Activated T-helper 9 cell treated with anti-CD3 and anti-CD28 coated beads, Interleukin-2, amount 50 U/mL, for 16 hours (primary cell): ENCODE measurements at places on chromosomes 2 and 18.
A peak's percentile ranks its signal among the peaks of the same experiment; 100 is the strongest.

- DNase-seq = no peak
These were observed 539.0 kb downstream of the SOX11 start for GRCh38 chr2:6231166-6231565.

DNA sequence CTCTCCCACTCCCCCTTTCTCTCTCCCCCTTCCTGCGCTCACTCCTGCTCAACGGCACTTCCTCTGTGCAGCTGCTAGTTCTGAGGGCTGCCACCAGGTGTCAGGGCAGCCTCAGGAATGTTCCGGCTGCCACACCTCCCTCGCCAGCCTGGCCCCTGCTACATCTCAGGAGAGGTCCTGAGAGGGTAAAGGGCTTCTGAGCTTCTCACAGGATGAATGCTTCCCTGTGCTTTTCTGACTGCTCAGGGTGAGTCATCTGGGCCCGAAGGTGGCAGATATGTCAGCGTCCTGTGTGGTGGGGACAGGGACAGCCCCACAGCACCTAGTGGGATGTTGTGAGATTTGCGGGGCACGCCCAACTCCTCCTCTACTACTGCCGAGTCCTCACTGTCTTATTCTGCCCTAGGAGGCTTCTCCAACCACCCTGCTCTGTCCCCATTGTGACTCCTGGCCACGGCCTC lies 49.0 kb downstream of the PLEKHB2 start:
- peak; percentile 71 for DNase-seq

GRCh38 chr18:12411456-12411855 lies 3.7 kb downstream of the PRELID3A start:
- DNase-seq = no peak

DNA sequence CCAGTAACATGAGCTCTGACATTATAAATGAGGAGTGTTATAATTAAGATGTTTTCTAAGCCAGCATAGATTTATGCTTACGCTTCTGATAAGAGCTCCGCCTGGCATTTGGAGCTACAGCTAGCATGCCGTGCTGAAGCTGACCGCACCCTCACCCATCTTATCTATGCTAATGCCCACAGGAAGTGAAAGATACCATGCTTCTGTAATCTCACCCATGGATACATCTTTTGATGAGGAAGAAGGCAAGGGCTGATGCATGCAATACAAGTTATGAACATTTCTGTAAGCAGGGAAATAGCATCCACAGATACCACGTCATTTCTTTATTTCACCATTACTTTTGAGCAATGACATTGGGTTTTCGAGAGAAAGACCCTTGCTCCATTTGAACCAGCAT lies 82.3 kb downstream of the ARL4C start:
- DNase-seq = no peak

GRCh38 chr18:8507915-8508705 lies 101.1 kb upstream of the RAB12 start:
- no peak for DNase-seq

DNA sequence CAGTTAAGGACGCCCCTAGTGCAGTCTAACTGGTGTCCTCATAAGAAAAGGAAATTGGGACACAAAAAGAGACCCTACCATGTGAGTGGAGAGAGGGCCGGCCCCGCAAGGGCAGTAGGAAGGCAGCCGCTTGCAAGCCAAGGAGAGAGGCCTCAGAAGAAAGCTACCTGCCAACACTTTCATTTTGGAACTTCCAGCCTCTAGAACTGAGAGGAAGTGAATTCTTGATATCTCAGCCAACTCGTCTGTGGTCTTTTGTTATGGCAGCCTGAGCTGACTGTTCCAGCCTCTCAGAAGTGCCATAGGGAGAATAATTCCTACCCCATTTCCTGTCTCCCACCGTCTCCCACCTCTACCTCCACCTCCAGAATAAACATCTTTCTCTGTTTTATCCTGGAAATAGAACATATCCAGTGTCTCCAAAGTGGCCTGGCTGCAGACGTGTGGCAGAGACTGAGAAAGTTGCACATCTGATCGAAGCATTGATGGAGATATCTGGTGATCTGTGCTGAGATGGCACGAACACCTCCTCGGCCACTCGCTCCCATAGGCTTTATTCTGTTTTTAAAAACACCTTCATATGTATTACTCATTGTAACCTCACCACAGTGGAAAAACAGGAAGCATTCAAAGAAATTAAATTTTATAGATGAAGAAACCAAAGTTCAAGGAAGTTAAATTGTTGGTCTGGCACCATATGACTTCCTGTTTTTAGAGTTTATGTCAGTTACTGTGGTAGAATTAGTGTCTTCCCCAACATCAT lies 39.5 kb upstream of the MARCO start:
- DNase-seq = no peak

DNA sequence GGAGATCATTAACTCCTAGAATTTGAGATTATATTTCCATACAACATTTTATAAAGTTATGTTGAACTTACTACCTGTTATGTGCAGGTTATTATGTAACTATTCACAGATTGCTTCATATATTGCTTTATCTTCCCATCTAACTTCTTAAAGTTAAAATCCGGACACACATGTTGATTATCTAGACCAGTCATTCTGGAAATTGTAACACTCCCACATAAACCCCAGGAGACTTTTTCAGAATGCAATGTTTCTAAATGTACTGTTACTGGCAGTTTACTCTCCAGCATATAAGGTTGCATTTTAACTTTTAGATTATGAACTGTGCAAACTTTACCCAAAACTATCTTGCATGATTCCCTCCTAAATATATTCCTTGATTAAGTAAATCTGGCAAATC lies 70.5 kb upstream of the FAM117B start:
- no peak for DNase-seq

DNA sequence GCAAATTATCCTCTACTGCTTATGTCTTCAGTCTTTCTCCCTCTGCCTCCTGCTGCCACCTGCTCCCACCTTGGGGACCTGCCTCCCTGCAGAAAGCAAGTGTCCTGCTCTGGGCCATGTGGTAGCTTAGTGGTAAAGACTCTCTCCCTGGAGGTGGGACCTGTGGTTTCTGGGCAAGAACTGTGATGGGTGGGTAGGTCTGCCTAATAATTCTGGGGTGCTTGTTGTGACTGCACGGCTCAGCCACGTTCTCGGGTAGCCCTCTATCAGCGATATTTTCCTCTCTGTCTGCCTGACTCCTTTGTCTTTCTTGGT lies 16.4 kb upstream of the CD28 start:
- no peak for DNase-seq

DNA sequence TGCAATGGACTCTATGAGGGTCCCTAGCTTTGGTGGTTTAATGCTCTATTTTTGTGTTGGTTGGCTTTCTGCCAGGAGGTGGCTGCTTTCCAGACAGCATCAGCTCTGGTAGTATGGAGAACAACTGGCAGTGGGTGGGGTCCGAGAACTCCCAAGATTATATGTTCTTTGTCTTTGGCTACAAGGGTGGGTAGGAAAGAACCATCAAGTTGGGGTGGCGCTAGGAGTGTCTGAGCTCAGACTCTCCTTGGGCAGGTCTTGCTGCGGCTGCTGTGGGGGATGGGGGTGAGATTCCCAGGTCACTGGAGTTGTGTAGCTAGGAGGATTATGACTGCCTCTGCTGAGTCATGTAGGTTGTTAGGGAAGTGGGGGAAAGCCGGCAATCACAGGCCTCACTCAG lies 976.1 kb upstream of the GYPC start:
- DNase-seq = no peak

GRCh38 chr2:199258291-199258690 lies 199.4 kb downstream of the SATB2 start:
- DNase-seq = no peak

- DNase-seq = no peak
These were observed 287.5 kb upstream of the CRIM1 start for GRCh38 chr2:36068086-36068485.
